Gastrocnemius medialis (tissue), 4 donors: ENCODE measurements at places on chromosomes 7 and 10.

DNA sequence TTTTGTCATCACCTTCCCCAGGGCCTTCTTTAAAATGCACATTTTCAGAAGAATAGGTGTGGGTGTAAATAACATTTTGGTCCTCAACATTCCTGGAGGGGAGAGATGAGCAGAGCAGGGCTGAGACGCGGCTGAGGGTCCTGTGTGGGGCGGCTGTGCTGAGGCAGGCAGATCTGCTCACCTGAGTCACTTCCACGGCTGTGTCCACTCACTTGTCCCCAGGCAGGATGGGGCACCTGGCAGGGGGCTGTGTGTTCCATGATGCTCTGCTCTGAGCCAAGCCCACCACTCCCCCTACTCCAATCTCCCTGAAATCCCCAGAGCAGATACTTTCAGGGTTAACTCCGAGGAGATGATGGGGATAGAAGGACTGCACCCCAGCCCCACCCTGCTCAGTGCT, 93.8 kb downstream of the GLRX3 start:
- no peak for DNase-seq

GRCh38 chr10:86077871-86078638, 288.5 kb downstream of the GRID1 start:
- DNase-seq: no peak

DNA sequence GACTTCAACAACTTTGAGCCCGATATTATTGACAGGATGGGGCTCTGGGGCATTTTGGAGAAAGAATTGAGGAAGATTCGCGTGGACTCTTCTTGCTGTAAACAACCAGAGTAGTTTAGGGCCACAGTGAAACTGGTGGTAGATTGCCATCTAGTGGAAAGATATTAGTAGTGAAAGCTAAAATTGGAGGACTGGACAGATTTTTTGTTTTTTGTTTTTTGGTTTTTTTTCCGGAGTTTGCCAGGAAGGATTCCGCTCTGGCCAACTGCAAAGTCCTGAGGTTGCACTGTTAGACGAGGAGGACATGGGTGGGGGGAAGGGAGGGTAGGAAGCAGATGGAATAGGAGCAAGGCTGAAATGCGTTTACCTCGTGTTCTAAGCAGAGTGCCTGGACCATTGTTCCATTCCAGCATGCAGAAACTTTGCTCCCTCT, 11.7 kb downstream of the NOBOX start:
- DNase-seq: no peak

GRCh38 chr7:66140924-66141323, 26.3 kb downstream of the CRCP start:
- peak; percentile 23 for DNase-seq

DNA sequence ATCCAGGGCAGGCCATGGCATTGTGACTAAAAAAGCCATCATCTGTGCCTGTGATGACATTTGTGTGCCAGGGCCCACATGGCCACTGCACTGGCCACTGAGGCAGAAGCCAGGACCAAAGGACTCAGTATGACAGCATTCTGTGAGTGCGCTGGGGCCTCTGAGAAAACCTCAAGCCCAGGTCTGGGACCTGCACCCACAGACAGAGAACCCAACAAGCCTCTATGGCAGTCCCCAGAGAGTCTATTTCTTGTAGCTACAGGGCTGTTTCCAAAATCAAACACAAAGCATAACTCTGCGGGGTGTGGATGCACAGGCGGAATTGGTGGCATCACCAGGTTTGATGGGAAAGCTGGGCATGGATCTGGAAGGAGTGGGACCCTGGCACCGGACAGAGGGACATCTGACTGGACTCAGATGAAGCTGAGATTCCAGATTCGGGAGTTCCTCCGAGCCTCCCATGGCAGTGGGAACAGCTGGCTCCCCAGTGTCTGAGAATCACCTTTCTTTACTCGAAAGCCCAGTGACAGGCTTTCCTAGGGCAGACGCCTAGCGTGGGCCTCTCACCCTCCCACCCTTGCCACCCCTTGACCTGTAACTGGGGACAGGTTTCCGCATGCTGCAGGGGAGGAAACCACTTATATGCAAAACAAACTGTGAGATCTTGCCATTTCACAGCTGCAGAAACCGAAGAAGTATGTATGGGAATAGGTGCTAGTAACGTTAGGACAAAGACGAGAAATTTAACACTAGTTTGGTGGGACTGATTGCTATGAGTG, 70.6 kb upstream of the RHEB start:
- DNase-seq: no peak

GRCh38 chr7:36775061-36775620, 50.8 kb upstream of the AOAH start:
- DNase-seq: no peak

GRCh38 chr7:136275794-136276193, 298.6 kb upstream of the MTPN start:
- no peak for DNase-seq

- no peak for DNase-seq
Observed at GRCh38 chr10:83012866-83013265, 1126.4 kb upstream of the GHITM start.

DNA sequence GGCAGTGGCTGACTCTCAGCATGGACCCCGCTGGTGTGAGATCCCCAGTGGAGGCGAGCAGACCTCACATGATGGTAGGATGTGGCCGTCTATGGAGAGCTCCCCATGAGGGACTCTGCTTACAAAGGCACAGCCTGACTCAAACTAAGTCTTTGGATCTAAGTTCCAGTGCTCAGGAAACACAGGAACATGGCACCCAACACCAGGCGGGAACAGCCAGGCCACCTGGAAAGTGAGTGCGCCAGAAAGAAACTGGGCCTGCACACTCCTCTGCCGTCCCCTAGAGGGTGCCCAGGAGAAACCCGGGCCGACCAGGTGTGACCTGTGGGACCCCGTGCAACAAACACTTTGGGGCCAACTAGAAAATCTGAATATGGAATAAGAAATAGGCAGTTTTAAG, 10.0 kb downstream of the PITRM1 start:
- DNase-seq: no peak

DNA sequence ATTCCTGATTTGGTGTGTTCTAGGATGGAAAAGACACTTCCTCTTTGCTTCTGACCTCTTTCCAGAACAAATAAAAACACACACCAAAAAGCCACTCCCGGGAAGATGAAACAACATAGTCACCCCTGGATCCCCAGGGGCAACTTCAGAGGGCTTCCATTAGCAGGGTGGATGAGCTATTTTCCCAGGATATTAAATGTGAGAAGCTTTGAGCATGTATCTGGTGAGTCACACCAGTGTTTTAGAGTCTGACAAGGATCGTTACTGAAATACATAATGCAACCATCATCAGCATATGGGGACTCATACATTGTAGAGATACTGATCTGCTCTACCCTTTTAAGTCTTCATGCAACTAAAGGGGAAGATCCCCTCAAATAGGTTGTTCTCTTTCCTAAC, 115.5 kb upstream of the ZNF438 start:
- DNase-seq: no peak

DNA sequence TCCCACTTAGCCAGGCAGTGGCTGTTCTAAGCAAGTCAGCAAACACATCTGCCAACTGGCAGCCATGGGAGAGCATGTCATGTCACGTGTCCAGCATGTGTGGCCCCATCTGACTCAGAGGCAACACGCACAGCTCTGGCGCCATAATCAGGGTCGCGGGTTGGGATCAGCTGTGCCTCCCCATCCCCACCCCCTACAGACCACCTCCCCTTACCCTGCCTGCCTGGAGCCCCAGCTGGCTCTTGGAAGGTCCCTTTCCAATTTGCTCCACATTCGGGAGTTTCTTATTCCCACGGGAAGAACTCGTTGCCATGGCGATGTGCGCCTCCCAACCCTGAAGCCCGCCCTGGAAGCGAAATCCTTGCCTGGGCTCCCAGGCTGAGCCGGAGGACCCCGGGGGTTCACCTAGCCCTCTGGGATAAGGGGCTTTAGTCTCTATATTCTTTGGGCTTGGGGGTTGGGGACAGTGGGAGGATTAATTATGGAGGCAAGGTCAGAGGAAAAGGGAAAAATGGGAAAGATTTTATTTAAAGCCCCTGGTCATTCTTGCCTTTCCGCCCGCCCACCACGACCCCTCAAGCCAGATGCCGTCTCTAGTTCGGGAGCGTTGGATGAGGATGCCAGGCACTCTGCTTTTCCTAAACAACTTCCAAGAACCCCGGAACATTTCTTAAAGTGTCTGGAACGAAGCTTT, 283.7 kb downstream of the ZEB1 start:
- peak; percentile 97 for DNase-seq

DNA sequence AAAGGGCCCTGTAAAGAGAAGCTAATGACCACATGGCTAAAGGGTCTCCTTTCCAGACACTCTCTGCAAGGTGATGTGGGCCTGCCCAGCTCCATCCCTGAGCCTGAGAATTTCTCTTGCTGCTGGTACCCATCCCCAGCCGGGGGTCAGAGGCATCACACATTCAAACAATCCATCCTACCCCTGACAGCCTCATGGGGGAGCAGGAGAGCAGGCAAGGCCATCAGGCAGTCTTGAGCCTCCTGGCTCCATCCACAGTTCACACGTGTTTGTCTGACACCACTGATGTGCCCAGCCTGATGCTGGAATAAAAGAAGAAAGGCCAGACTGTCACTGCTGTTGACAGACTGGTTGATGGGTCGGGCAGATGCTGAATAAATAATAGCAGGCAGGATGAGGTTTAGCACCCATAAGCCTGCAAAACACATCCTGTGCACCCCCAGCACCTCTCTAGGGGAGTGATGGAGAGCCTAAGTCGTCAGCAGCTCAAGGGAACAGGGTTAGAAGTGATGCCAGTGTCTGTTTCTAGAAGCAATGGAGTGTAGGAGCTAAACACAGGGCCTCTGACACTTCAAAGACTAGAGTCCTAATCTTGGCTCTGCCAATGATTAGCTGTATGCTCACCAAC, 43.5 kb downstream of the TLL2 start:
- no peak for DNase-seq

- no peak for DNase-seq
Observed at GRCh38 chr7:150740053-150740452, 2.8 kb downstream of the GIMAP5 start.

GRCh38 chr7:125347269-125347668, 417.6 kb upstream of the POT1 start:
- no peak for DNase-seq

DNA sequence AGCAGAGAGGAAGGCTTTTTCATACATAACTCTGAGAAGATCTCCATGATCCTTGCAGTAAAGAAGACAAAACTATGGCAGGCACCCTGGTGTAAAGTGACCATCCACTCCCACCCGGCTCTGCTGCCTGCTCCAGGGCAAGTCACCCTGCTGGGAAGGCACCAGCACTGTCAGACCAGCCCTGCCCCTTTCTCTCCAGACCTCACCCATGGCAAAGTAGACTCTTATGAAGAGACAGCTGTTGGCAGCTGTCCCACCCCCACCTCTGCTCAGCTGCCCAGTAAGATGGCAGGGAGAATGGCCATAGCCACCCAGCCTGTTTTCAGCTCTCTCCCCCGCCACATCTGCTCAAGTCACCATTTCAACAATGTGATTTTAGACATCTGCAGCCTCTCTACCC, 8.6 kb upstream of the ZMIZ2 start:
- no peak for DNase-seq

DNA sequence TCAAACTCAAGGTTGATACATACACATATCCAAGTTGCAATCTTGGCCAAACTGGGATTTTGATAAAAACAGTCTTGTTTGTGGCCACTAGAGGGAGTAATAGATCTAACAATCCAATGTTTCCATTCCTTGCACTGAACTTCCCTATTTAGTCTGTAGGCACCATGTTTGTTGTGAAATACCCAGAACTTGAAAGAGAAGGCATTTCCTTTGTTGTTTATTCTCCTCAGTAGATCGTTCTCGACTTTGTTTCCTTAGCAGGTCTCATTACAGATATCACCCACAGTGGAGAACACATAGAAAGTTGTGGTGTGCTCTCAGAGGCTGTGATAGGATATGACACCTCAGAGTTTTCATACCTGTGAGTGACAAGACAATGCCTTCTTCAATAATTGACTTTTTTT, 70.3 kb upstream of the MXI1 start:
- DNase-seq: no peak

DNA sequence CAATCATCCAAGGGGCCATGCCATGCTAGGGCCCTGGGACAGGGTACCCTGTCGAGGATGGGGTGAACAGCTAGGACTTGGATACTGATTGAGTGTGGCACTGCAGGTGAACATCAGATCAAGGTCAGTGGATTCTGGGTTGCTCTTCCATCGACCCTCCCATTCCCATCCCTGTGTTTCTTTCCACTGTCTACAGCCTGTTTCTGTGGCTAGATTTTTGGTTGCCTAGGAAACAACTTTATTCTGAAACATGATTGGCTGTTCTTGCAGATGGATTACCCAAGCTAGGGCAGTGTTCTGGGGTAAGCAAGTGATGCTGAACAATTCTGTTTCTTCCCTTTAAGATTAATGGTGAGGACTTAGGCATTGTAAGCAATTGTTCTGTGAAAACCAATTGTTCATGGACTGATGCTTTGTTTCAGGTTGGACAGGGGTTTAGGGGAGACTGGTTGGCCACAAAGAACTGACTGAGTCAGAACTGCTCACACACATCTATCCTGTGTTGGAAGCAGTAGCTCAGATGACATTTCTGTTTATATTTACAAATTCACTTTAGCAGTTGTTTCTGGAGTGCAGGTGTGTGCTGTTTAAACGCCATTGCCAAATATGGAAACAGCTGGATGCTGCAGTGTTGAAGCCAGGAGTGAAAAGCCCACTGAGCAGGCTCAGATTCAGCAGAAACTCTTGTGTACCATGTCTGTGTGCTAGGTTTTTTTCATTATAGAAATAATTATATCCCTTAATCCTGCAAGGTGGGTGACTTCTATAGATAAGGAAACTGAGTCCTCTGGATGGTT, 102.3 kb upstream of the BTBD16 start:
- no peak for DNase-seq

- no peak for DNase-seq
Observed at GRCh38 chr10:130854151-130854550, 457.4 kb downstream of the TCERG1L start.

DNA sequence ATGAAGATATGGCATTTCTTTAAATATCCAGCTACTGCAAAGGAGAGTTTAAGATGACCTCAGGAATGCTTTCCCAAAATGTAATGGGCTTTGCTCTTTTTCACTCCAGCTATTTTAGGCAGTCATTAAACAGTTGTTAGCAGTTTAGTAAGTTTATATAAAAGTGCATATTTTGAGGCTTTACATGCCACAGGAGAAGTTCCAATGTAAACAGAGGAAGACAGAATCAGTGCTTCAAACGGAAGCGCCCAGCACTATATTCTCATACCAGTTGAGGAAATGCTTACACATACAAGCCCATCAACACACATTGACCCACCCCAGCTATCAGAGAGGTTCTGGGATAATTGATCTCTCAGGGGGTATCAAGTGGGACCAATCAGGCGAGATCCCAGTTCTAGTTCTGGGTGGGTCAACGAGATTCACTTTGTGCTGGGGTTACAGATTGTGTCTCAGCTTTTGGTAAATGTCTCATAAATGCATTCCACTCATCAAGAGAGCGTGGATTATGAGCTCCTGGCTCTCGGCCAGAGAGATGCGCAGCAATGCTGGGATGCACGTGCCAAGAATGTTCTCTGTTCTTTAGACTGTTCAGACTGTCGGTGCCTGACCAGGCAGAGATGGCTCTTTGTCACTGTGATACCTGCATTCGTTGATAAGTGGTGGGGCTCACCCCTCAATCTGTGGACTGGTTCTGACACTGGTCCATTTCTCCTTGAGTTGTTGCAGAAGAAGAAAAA, 55.0 kb downstream of the CACNB2 start:
- DNase-seq: no peak

GRCh38 chr10:51574248-51575048, 124.9 kb downstream of the CSTF2T start:
- DNase-seq: no peak
